ENCODE measurements at places on chromosomes 4 and X.

GRCh38 chr4:94228493-94229216 is 21.0 kb downstream of the SMARCAD1 start:
- DNase-seq = no peak

- DNase-seq = no peak
Measured at GRCh38 chr4:122894827-122895226, 27.6 kb downstream of the NUDT6 start.

DNA sequence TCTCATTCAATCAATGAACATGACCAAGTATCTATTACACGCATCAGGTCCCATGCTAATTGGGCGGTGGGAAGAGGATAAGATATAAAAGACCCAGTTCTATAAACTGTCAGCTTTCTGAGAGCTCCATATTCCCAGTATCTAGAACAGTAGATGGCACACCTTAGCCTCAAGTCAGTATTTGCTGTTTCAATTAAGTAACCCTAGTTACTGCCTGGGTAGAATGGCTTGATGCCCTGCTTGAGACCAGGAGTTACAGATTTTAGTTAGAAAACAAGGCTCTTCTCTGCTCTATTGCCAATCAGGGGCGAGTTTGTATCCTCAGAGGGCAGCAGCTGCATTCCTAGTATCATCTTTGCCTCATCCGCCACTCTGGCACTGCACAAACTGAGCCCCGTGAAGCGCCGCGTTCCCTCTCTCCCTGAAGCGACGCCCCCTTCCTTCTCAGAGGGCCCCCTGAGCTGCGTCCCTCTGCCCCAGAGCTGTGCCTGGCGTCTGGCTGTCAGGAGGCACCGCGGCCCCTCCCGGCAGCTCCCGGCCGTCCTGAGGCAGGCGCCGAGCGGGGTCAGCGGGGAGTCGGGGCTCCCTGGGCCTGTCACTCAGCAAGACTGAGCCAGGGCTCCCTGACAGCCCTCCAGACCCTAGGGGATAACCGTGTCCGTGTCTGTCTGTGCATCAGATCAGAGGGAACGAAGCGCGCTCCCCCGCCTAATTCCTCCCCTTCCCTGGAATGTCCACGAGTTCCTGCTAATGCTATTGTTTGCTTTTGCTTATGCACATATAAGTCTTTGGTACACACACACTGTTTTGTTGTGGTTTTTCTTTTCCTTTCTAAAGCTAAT is 212.4 kb upstream of the TTC29 start:
- no peak for DNase-seq

- no peak for DNase-seq
Measured at GRCh38 chr4:154658680-154659405, 46.4 kb upstream of the FGG start.

DNA sequence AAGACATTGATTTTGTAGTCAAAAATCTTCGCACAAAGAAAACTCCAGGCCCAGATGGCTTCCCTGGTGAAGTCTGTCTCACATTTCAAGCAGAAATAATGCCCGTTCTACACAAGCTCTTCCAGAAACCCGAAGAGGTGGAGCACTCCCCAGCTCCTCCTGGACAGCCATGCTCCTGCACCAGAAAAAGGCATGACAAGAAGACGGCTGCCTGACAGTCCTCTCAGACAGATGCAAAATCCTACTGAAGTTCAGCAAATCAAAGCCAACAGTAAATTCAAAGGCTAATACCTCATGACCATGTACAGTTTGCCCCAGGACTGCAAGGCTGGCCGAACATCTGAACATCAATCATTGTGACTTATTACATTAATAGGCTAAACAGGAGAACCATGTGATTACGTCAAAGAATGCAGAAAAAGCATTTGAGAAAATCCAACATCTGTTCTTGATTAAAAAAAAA is 30.8 kb upstream of the MXD4 start:
- no peak for DNase-seq

- DNase-seq = no peak
Measured at GRCh38 chr4:115126491-115126890, 13.1 kb upstream of the NDST4 start.

DNA sequence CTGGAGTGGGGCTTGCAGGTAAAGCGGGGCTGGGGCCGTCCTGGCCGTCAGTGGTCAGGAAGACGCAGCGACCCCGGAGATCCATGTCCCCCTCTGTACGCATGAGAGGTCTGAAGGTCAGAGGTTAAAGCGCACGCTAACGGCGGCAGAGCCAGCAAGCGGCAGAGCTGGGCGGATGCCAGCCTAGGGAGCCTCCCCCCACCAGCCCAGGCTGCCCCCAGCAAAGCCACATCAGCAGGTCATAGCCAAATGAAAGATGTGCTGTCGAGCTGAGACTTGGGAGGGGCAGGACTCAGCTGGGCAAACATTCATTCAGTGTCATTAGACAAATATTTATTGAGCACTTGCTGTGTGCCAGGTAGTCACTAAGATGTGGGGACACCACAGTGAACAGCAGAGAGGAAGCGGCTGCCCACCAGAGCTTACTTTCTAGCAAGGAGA is 593 bp upstream of the JAKMIP1 start:
- no peak for DNase-seq
